ENCODE measurements at places on chromosomes 7 and 10.

- DNase-seq, result no peak
Measured at GRCh38 chr10:88960802-88961201, 8.2 kb upstream of the ACTA2 start.

GRCh38 chr7:152968514-152968913 lies 209.0 kb downstream of the ACTR3B start:
- DNase-seq, result no peak

DNA sequence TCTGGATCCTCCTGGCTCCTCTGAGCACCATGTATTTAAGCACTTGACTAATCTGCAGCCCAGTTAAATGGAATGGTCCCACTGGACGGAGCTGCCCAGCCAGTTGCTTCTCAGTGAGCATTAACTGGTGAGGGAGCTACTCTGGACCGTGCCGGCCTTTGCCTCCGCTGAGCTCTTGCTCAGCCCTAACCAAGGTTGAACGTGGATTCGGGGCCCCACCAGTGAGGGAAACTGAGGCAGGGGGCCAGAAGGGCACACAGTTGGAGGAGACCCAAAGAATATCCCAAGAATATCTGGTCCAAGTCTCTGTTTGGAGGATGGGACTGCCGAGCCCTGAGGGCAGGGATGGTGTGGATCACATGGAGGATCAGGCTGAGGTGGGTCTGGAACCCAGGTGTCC lies 13.7 kb downstream of the ADCYAP1R1 start:
- no peak for DNase-seq

DNA sequence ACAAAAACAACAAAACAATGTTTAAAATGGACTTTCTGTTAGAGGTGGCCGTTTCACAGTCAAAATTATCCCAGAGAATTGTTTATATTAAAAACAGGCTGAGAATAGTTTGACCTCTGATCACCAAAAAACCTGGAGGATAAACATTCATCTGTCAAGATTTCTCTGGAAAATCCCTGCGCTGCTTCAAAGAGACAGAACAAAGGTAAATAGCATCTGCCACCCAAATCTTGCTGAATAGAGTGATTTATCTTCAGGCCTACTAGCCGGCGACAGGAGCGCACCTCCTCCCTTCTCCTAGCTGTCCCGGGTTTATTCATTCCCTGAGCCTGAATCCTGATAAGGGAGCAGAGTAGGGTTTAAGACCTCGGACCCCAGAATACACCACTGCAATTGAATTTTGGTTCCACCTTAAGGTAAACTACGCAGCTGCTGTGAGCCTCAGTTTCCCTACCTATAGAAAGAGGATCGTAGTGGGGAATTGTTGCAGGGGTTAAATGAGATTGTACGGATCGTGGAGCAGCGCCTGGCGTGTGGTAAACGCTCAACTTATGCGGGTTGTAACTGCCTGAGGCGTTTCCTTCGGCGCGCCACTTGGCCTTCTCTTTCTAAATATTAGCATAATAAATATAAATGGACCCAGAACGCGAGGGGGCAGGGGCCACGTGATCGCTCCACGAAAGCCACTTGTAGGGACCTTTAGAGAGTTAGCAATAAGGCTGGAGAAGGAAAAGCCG lies 498 bp upstream of the ST7 start:
- peak; percentile 36 for DNase-seq

- DNase-seq, result no peak
Measured at GRCh38 chr7:140688341-140688740, 8.2 kb upstream of the NDUFB2 start.

DNA sequence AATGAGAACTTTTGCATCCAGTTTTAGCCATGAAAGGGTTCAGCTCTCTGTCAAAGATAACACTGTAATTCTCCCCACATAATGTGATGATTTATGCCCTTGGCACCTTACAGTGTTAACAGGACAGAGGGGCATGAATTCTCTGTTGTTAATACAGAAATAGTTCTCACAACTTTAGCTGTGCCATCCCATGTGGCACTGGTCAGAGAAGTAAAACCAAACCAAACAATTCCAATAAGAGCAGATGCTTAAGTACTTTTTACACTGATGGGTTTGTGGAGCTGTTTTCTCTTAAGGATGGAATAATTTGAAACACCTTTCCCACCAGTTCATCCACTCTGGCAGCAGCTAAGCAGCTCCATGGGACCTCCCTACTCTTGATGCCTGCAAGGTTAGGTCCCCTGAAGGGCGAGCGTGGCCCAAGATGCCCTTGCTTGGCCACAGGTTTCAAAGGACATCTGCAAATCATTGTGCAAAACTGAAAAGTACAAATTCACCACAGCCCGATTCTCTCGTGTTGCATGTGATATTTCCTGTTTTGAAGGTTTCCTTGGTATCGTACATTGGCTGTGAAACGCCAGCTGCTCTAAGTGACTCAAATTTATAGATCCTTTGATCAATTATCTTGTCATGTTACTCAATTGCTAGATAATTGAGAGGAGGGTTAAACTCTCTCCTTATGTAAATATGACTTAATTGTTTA lies 82.5 kb upstream of the CREB5 start:
- DNase-seq, result no peak

GRCh38 chr10:133050371-133050770 lies 37.4 kb upstream of the ADGRA1 start:
- DNase-seq, result no peak

DNA sequence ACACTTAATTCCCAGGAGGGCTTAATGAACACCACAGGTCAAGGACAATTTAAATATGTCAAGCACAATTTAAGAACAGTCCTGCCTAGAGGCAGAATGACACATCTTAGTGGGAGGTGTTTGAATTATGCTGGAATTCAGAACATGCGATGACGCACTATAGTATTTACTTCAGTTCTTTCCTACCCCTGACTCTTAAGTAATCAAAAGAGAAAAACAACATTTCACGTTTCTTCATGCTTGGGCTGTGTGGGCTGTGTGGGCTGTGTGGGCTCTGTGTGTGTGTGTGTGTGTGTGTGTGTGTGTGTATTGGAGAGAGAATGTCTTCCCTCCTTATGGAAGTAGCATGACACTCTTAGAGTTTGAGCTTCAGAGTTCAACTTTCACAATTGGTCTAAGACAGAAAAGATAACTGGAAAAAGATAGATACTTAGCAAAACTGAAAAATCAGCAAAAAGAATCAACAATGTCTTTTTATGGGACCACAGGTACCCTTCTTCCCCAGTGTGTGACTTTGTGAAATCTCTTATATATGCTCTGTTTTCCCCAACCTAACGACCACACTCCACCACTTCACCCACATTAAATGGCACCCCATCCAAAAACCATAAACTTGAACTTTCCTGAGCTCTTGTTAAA lies 33.7 kb upstream of the CABCOCO1 start:
- DNase-seq, result no peak

DNA sequence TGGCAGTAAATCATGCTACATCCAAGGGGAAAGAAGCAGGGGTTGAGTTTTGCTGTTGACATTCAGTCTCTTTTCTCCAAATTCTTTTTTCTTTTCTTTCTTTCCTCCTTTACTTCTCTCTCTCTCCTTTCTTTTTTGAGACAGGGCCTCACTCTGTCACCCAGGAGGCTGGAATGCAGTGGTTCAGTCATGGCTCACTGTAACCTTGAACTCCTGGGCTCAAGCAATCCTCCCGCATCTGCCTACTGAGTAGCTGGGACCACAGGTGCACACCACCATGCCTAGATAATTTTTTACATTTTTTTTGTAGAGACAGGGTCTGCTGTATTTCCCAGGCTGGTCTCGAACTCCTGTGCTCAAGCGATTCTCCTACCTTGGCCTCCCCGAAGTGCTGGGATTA lies 35.2 kb downstream of the SBDS start:
- DNase-seq, result no peak

- no peak for DNase-seq
Measured at GRCh38 chr10:36491926-36492325, 633.5 kb upstream of the ANKRD30A start.

DNA sequence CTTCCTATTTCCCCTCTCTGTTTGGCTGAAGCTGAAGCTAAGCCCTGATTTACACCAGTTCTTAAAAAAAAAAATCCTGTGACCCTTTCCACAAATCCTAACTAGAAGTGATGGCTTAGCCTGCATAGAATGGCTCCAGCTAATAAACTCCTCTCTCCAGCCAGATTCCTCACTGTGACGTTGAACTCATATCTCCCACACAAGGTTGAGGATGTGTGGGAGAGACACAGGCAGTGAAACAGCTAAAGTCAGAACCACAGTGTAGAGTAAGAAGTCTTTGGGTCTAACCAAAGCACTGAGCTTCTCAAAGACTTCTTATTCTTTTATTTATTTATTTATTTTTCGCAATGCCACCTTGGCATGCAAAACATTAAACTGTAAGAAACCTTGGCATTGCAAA lies 268.3 kb downstream of the SNX13 start:
- DNase-seq, result no peak

DNA sequence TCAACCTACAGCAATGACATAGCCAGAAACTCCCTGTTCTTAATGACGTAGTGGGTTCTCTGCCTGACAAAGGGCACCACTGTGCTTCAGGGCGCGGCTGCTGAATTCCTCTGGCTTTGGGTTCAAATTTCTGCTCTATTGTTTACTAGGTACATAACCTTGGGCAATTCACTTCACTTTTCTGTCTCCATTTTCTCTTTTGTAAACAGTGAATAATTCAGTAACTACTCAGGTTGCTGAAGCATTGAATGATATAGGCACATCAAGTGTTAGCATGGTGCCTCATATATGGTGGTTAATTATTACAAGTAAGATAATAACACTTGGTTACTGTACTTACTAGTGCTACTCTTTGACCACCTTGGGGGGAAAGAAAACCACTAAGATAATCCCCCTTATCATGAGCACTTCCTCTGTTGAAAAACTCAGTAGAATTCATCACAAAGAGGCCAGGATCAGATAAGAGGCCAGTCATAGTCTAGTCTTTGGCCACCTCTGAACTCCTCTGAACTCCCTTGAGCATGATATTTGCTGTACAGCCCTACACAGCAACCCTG lies 92.0 kb upstream of the AHR start:
- no peak for DNase-seq

DNA sequence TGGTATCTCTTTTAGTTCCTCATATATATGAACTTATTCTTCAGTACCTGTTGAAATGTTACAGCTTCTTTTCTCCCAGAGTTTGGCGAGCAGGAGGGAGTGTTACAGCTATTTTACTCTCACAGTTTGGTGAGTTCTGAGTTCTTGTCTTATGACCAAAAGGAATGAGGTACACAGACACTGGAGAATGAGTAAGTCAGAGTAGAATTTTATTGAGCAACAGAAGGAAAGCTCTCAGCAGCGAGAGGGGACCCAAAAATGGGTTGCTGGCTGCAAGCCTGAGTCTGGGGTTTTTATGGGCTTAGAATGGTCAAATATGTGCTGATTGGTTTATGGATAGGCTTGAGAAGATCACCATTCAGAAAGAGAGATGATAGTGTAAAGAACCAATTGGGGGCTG lies 175.2 kb downstream of the CDK14 start:
- no peak for DNase-seq

GRCh38 chr10:132538790-132539421 lies 1.3 kb downstream of the INPP5A start:
- DNase-seq, result no peak

DNA sequence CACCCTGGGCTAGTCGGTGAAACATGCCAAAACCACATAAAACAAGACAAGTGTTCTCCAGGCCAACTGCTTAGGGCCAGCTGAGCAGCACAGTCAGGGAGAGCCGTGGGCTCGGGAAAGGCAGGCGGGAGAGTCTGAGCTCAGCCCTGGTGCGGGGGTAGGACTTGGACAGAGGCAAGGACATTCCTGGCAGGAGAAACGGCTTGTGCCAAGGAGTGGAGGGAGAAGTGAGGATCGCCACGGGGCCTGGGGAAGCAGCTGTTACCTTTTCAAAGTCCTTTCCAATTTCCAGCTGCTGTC lies 4.2 kb downstream of the ELN start:
- no peak for DNase-seq

GRCh38 chr7:68699090-68699711 lies 899.1 kb upstream of the AUTS2 start:
- no peak for DNase-seq

DNA sequence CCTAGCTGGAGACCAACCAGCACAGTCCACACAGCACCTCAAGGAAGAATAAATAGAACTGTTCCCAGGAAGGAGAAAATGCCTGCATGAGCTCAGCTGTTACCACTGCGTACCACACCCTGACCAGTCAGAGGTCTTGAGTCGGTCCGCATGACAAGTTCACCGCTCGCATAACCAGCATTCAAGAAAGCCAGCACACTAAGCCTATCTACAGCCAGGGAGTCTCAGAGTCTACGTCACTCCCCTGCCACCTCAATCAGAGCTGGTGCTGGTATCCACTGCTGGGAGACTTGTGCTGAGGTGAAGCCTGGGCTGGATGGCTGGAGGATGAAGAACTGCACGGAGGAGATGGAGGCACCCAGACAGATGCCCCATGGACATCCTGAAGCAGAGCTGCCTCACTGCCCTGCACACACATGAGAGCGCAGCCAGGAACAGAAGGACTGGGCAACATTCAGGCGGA lies 19.6 kb downstream of the AKR1C1 start:
- DNase-seq, result no peak

DNA sequence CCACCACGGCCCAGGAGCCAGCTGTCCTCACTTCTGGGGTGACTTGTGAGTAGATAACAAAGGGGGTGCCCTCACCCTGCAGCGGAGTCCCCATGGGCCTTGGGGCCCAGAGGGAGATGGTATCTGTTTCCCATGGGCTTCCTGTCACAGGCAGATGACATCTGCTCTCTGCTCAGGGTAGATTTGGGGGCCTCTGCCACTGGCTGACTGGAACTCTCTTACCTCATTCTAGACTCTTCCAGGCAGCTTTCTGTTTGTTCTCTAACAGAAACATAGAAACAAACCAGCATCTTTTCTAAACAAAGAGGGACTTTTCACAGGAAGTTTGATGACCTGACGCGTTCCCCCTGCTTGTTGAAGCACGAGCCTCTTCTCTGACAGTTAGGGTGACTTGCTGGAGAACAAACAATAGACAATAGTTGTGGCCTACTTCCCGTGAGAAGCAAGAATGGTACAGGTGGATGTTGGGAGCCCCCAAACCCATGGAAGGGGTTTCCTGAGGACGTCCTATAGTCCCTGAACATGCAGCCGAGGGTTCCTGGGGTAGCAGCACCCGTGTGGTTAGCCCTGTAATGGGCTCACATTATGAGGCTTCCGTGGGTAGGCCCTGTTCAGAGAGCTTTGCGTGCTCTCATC lies 61.6 kb downstream of the GRK5 start:
- no peak for DNase-seq

DNA sequence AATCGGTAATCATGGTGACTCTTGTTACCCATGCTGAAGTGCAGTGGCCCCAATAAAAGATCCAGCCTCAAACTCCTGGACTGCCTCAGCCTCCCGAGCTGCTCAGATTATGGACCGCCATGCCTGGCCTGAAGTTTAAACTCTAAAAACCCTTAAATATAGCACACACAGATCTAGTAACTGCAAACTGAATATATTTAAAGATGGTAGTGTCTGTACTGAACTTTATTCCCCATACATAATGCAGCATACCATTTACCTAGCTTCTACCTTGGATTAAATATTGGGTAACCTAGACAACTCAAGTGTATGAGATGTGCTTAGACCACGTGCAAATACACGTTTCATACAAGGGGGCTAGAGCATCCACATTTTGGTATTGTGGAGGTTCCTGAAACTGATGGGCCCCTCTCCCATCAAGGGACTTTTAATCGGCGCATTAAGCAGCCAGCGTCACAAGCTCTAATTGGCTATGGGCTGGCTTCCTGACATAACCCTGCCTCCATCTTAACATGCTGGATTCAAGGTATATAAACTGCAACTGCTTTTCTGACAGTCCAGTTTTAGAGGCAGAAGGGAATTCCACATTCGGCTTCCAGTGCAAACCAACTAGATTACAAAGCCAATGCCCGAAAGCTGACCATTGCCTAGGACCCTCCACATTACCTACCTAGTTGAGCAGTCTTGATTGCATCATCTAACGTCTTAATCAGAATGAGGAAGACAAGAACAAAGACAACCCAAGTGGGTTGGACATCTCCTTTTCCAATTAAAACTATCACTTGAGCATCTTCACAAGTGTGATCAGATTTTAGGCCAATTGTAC lies 13.0 kb downstream of the HNRNPA2B1 start:
- no peak for DNase-seq
